ENCODE measurements at places on chromosomes 4 and X.

GRCh38 chr4:118736900-118737299 is 51.7 kb downstream of the METTL14 start:
- no peak for DNase-seq

DNA sequence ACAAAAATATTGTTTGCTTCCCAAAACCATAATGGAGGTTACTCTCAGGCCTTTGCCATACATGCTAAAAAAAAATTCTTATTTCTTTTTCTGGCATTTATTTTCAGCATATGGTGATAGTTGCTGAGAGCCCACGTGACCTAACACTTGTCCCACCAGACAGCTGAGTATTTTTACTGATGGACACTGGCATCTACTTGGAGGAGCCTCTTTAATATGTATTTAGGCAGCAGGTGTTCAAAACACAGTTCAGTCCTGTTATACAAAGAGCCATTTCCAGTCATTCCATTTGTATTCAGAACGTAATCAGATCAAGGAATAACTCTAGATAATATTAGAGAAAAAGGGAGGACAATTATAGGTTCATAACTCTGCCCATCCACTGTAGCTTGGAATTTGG is 95.5 kb downstream of the CXCL13 start:
- no peak for DNase-seq

- no peak for DNase-seq
Measured at GRCh38 chr4:38759113-38759789, 23.5 kb downstream of the TLR10 start.

DNA sequence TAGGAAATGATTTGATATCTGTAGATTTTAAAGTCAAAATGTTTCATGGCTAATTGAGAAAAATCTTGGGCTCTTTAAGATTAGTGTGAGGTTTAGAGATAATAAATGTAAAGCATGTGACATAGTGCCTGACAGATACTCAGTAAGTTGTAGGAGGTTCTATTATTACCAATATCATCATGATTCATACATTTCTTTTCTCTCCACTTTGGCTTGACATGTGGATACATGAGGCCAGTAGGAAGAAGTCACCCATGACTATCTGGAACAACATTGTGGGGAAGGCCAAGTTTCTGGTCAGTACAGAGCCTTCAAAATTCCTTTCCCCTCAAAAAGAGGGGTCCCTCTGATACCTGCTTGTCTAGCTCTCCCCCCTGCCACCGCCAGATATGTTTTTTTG is 91.2 kb upstream of the SORBS2 start:
- no peak for DNase-seq

DNA sequence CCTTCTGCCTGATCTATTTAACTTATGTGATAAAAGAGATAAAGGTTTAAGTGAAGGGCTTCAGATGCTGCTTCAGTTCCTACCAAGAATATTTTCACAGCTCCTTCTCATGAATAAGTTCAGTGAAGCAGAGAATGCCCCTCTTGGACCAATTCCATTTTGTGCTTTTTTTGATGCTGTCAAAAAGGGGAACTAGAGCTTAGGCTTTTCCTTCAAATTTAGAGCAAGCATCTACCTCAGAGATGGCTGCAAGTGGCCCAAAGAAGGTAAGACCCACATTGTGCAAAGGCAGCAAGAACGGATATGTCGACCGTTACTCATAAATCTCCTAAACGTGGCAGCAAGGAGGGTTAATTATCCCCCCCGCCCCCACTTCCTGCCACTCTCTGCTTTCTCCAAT is 4.5 kb downstream of the CHRDL1 start:
- DNase-seq = no peak

All from activated naive CD4-positive, alpha-beta T cell (primary cell).